ENCODE measurements at places on chromosomes 7 and 10. TPM values are rescaled to one million over a fixed set of nuclear protein-coding genes. Genes with fewer than 3 reads are reported as not detected.

Gene STEAP1B
- total RNA-seq = 2.1 TPM

Gene PTF1A
- total RNA-seq = not detected

Gene SVIL
- 1.5 TPM for total RNA-seq

Gene ASAH2
- not detected for total RNA-seq

GRCh38 chr7:152590481-152590880 is 85.5 kb downstream of the XRCC2 start:
- DNase-seq = no peak

- no peak for DNase-seq
Measured at GRCh38 chr7:55593172-55593514, 20.8 kb upstream of the VOPP1 start.

- DNase-seq = no peak
Measured at GRCh38 chr7:37390114-37390513, 58.5 kb downstream of the ELMO1 start.

DNA sequence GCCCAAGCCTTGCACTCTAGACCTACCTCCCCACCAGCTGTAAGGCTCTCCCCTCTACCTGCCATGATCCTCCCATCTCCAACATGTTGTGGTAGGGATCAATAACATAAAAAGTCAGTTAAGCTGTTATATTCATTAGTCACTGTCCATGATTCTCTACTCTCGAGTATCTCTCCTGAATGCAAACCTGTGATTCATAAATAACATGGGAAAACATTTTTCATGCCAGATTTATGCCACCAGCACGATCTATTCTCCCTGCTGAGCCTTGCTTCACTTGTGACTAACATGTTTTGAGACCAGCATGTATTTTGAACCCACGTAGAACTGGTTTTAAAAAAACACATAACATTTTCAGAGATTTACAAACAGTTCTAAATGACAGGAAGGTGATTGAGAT is 30.3 kb downstream of the TMEM168 start:
- DNase-seq = no peak

- DNase-seq = no peak
Measured at GRCh38 chr10:123421461-123421860, 244.7 kb upstream of the GPR26 start.

Measured in OCI-LY7 (cell line).